ENCODE measurements at places on chromosomes 1 and 21. TPM values are rescaled to one million over a fixed set of nuclear protein-coding genes. Genes with fewer than 3 reads are reported as not detected.

AIRE gene
- total RNA-seq = not detected

GPR161 gene
- 8.8 TPM for total RNA-seq

SZT2 gene
- total RNA-seq = 16.7 TPM

SPATA21 gene
- not detected for total RNA-seq

S100A1 gene
- not detected for total RNA-seq

TRIM17 gene
- total RNA-seq = not detected

C21orf91 gene
- 4.8 TPM for total RNA-seq

MROH9 gene
- total RNA-seq = not detected

OR2L3 gene
- total RNA-seq = not detected

ICOSLG gene
- 0.21 TPM for total RNA-seq

CRNN gene
- not detected for total RNA-seq

ALG14 gene
- total RNA-seq = 3.1 TPM

TCHH gene
- total RNA-seq = not detected

LCE1D gene
- not detected for total RNA-seq

DEPDC1 gene
- total RNA-seq = 68.4 TPM

FCRLA gene
- 0.51 TPM for total RNA-seq

CD247 gene
- 0.63 TPM for total RNA-seq

NOTCH2 gene
- 101 TPM for total RNA-seq

TCHHL1 gene
- not detected for total RNA-seq

MYBPH gene
- not detected for total RNA-seq

TEDDM1 gene
- total RNA-seq = not detected

FAM177B gene
- not detected for total RNA-seq

TP73 gene
- 0.89 TPM for total RNA-seq

LIPI gene
- total RNA-seq = not detected

VHLL gene
- total RNA-seq = not detected

COL8A2 gene
- total RNA-seq = 2.2 TPM

ZSWIM5 gene
- 1.8 TPM for total RNA-seq

HLX gene
- 2.8 TPM for total RNA-seq

NES gene
- 0.51 TPM for total RNA-seq

CDA gene
- not detected for total RNA-seq

PIK3R3 gene
- 17.7 TPM for total RNA-seq

CFAP45 gene
- total RNA-seq = 1.7 TPM

KIF26B gene
- 1.1 TPM for total RNA-seq

F5 gene
- not detected for total RNA-seq

CD1E gene
- total RNA-seq = not detected

SLAMF9 gene
- total RNA-seq = not detected

CACNA1E gene
- under 0.01 TPM for total RNA-seq

C1orf198 gene
- total RNA-seq = 20.3 TPM

Data from Daoy (cell line).